Right renal cortex interstitium (tissue), 3 donors: ENCODE measurements at places on chromosomes 5 and 9. TPM values are rescaled to one million over a fixed set of nuclear protein-coding genes. Genes with fewer than 3 reads are reported as not detected.

DNA sequence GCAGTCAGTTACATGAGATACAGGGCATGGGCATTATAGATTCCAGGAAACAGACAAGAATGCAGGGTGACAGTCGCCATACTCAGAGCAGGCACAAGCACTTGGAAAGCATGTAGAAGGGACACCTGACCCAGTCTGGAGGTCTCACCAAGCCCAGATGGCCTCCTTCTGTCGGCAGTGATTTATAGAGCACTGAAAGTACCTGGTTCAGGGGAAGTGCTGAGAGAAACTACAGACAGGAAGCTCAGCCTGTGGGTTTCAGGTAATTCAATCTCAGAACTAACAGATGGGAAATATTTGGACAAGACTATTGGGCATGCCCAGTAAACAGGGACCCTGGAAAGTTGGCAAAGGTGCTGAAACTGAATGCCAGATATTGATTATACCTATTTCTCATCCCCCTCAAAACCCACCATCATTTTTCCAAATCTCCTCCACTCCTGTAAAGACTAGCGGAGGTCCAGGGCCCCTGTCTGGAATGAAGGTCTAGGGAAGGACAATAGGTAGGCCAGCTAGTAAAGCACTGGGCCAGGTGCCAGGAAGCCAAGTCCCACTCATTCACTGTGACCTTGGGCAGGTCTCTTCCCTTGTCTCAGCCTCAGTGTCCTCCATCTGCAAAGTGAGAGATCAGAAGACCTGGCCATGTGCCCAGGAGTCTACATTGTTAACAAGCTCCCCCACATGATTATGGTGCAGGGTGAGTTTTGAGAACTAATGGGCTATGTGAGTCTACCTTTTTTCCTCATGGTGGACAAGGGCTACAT, 26.9 kb downstream of the KLHL3 start:
- DNase-seq, result no peak

GRCh38 chr9:76552751-76553455, 93.9 kb downstream of the GCNT1 start:
- DNase-seq, result no peak

DNA sequence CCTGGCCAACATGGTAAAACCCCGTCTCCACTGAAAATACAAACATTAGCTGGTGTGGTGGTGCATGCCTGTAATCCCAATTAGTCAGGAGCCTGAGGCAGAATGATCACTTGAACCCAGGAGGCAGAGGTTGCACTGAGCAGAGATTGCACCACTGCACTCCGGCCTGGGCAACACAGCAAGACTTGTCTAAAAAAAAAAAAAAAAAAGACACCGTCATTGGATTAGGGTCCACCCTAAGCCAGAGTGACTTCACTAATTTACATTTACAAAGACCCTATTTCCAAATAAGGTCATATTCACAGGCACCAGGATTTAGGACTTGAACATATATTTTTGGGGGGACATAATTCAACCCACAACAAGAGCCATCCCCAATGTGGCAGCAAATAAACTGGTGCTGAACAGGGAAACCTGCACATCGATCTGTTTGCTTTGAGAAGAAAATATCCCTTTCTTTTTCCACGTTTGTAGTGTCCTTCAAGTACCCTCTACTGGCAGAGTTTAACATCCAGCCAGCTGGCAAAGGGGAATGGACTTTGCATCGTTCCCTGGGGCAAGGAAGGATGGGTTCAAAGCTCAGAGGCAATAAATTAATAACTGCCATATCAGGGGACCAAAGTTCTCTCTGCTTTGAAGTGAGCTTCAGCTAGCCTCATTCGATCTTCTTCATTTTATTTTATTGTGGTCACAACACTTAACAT, 3.7 kb upstream of the DNAJC25 start:
- DNase-seq, result no peak

- DNase-seq, result no peak
Observed at GRCh38 chr5:40879163-40879942, 29.9 kb upstream of the C7 start.

DNA sequence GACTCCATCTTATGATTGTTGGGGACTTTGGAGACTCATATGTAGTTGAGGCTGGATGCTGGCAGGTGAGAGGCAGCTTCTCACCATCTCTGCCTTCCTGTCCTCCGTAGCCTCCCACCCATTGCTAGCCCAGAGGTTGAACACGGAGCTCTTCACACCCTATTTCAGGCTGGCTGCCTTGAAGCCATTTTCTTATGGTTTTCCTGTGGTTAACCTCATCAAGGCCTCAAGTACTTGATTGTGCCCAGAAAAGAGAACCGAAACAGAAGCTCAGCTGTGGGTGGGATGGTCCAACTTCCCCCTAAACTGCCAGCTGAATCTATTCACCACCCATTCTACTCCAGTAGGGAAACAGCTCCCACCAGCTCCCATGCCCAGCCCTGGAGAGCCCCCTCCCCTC, 102.9 kb downstream of the LIFR start:
- no peak for DNase-seq

EGFLAM gene
- polyA plus RNA-seq, result 11.6 TPM

DNA sequence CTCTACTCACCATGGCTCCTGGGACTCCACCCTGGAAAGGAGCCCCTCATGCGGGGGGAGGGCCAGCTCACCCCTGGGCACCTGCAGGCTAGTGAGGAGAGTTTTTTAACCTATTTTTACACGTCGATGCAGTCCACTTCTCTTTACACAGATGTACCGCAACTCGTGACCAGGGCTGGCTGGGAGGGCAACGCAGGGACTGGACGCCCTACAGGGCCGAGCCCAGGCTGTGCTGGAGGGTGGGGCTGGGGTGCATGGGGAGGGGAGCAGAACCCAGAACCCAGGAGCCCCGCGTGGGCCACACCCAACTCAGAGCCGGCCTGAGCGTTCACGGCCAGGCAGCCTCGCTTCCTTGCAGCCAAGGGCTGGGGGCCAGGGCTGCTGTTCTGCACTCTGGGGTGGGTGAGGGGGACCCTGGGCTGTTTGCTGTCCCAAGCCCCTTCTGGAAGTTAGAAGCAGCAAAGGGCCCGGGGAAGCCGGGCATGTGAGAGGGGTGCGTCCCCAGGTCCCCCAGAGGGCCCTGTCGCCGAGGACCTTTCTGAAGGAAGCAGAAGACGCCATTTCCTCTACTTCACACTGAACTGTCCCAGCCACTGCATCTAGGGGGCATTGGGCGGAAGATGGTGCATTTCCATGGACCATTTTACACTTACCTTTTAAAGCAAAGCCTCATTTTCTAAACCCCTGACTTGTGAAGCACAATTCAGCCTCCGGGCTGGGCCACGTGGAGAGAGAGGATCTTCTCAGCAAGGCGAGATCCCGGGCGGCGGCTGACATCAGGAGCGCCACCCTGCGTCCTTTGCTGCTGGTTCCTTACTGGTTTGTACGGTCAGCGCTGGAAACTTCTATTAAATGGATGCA, 90.5 kb downstream of the KCNT1 start:
- no peak for DNase-seq

TICAM2 gene
- polyA plus RNA-seq, result 3.3 TPM

GLRA1 gene
- polyA plus RNA-seq, result not detected

DNA sequence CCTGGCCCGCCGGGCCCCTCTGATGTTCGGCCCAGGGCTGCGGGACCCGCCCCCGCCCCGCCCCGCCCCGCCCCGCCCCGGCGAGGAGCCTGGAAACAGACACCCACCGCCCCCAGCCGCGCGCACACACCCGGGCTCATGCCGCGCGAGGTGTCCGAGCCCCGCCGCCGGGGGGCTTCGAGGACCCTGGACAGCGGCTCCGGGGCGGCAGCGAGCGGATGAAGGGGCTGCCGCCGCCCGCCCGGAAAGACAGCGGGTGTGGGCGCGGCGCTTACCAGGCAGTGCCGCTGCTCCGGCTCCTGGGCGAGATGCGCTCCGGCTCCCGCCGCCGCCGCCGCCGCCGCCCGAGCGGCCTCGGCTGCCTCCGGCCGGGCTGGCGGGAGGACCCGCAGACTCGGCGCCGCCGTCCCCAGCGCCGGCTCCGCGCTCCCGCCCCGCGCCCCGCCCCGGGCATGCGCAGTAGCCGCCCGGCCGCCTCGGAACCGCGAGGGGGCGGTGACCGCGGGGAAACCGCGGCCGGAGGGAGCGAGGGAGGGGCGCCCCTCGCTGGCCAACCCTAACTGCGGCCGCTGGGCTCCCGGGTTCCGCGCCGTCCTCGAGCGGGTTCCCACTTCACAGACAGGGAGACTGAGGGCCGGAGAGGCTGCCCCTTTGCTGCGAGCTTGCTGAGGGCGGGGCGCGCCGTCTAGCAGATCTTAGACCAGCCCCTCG, at the start of gene GPRIN1:
Gene GPRIN1 (minus strand): TSS at position 433 of the 711 bp plus-strand sequence. CDS start 10,322 bp downstream, outside the sequence.
- peak; percentile 38 for DNase-seq

DNA sequence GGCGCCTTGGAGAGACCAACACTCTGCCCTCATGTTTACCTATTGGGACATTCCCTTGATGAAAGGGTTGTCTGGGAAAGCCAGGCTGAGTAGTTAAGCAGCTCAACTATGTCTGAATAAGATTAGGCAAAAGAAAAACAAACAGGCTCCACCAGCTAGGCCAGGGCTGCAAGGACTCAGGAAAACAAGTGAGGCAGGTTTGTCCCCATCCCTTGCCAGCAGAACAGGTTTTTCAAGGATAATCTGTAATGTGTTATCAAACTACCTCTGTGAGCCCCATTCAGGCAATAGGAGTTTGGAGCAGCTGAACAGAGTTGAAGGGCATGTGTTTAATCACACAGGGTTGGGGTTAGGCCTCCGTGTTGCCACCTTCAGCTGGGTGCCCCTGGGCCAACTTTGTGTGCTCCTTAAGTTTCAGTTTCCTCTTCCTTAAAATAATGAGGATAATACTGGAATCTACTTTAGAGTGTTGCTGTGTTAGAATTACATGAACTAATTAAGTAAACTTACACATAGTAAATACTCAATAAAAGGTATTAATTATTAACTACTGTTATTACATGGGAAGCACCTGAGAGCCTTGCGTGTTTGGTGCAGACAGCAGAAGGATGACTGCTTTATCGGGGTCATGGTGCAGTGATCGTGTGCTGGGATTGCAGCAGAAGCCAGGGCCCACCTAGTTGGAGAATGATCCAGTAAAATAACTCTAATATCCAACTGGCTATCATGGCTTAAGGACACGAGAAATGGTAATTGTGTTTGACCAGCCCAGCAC, 72.1 kb upstream of the ATP10B start:
- DNase-seq, result peak; percentile 51

- DNase-seq, result no peak
Observed at GRCh38 chr5:61482980-61483379, 150.9 kb downstream of the ZSWIM6 start.

- no peak for DNase-seq
Observed at GRCh38 chr9:129702589-129703520, 37.4 kb downstream of the PRRX2 start.

DNA sequence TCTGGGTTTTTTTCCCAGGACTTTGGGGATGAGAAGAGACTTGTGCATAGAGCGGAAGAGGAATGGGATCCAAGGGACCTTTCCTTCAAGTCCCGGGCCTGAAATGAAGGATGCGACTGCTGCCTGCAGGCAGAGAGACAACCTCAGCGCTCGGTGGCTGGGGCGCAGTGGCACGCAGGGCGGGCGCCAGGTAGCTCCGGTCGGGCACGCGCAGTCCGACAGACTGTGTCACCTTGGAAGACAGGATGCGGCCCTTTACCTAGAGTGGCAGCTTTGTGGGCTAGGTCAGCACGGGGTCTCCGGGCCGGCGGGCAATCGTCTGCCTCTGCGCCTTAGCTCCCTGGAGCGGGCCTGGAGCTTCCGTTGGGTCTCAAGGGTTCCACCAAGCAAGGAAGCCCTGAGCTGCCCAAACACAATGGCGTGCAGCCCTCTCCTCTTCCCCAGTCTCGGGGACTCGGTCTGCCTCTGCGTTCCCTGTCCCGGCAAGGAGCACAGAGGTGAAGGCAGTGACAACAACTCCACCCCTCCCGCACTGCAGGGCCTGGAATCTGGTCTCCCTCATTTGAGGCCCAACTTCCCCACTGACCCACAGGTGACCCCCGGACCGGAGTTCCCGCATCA, 6.0 kb downstream of the BARX1 start:
- no peak for DNase-seq

ST8SIA4 gene
- 6.1 TPM for polyA plus RNA-seq

DNA sequence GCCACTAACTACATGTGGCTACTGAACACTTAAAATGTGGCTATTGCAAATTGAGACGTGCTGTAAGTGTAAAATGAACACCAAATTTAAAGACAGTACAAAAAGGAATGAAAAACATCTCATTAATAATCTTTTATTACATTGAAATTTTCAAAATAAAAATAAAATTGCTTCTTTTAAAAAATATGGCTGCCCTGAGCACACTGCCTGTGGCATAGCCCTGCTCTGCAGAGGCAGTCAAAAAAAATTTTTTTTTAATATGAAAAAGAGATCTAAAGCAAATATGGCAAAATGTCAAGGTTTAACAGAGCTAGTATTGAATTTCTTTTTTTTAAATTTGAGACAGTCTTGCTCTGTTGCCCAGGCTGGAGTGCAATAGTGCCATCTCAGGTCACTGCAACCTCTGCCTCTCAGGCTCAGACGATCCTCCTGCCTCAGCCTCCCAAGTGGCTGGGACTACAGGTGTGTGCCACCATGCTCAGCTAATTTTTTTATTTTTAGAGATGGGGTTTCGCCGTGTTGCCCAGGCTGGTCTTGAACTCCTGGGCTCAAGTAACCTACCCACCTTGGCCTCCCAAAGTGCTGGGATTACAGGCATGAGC, 25.6 kb downstream of the CARNMT1 start:
- DNase-seq, result no peak
